ENCODE measurements at places on chromosomes 16 and 17.

- DNase-seq: peak; percentile 46
These were observed 100.1 kb downstream of the RAB11FIP4 start for GRCh38 chr17:31491376-31492131.

GRCh38 chr16:56950455-56950854 is 11.3 kb upstream of the CETP start:
- DNase-seq: no peak

- DNase-seq: no peak
These were observed 244.1 kb downstream of the PHKB start for GRCh38 chr16:47705266-47705665.

- no peak for DNase-seq
These were observed 10.9 kb upstream of the COL1A1 start for GRCh38 chr17:50212121-50212843.

DNA sequence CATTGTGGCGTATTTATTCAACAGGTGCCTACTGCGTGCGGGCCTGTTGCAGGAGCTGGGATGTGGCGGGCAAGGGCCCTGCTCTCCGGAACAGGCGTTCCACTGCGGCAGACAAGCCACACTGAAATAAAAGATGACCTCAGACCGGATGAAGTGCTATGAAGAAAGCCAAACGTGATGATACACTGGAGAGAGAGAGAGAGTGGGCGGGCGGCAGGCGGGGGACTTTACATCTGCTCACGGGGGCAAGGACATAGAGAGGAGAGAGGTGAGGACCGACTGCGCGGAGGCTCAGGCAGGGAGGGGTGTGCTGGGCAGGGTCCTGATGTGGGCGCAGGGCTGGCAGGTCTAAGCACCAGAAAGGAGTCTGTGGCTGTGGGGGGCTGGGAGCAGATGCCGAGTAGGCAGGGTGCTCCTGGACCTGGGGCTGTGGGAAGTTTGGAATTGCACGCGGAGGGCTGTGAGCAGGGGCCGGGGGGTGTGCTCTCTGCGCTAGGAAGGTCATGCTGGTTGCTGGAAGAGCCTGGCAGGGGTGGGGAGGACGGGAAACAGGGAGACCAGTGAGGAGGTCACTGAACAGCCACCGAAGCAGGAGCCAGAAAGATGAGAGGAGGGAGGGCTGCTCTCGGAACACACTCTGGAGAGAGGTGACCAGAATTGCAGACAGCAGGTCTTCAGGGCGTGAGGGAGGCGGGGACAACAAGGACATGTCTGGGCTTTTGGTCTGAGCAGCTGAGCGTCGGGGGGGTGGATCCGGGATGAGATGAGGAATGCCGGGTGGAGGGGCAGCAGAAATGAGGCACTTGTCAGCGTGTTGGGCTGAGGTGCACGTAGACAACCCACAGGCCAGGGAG is 9.9 kb downstream of the MXRA7 start:
- no peak for DNase-seq

- DNase-seq: no peak
These were observed at the start of gene CMTM2 for GRCh38 chr16:66578651-66579531. Gene CMTM2 (plus strand): TSS chr16:66579463. CDS start chr16:66579608, 145 bp downstream.

DNA sequence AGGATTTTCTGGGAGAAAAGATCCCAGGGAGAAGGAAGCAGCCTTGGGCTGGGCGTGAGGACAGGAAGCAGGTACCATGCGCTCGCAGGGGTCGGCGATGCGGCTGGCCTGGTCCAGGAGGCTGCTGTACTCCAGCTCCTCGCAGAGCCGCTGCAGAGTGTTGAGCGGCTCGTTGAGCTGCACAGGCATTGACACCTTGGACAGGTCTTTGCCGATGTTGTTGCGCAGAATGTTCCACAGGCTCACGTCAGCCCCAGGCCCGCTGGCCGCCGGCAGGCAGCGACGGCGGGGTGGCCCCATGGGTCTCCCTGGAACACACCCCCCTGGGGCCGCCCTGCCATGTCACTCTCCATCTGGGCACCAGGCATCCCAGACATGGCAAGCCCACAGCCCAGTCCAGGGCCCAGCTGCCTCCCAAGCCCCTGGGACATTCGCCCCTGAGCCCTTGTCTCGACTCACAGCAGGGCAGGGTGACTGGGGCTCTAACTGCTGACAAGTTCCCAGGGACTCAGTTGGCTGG is 8.0 kb downstream of the OSBPL7 start:
- DNase-seq: no peak

DNA sequence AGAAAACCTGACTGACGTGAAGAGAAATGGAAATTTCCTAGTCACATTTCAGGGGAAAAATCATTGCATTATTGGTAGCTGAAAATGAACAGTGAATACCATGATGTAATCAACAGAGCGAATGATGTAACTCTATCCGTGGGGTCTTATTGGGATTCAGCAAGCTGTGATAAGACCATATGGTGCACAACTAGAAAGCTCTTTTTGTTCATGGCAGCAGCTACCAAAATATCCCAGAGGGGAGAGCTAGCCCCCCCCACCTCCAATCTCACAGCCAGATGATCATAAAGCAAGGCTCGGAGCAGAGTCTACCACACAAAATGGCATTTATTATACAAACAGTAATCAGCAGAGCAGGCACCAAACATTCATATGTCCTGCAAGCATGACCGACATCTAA is 22.2 kb upstream of the DNAH17 start:
- no peak for DNase-seq

GRCh38 chr16:426115-426905 is 861 bp downstream of the RAB11FIP3 start:
- DNase-seq: peak; percentile 7

GRCh38 chr17:2780256-2780655 is 16.0 kb upstream of the RAP1GAP2 start:
- no peak for DNase-seq

- DNase-seq: no peak
These were observed 22.7 kb downstream of the MYO15B start for GRCh38 chr17:75610103-75610984.

- no peak for DNase-seq
These were observed 3.7 kb downstream of the VAMP2 start for GRCh38 chr17:8159032-8159400.

GRCh38 chr16:65120831-65121721 is 787 bp downstream of the CDH11 start:
- no peak for DNase-seq

DNA sequence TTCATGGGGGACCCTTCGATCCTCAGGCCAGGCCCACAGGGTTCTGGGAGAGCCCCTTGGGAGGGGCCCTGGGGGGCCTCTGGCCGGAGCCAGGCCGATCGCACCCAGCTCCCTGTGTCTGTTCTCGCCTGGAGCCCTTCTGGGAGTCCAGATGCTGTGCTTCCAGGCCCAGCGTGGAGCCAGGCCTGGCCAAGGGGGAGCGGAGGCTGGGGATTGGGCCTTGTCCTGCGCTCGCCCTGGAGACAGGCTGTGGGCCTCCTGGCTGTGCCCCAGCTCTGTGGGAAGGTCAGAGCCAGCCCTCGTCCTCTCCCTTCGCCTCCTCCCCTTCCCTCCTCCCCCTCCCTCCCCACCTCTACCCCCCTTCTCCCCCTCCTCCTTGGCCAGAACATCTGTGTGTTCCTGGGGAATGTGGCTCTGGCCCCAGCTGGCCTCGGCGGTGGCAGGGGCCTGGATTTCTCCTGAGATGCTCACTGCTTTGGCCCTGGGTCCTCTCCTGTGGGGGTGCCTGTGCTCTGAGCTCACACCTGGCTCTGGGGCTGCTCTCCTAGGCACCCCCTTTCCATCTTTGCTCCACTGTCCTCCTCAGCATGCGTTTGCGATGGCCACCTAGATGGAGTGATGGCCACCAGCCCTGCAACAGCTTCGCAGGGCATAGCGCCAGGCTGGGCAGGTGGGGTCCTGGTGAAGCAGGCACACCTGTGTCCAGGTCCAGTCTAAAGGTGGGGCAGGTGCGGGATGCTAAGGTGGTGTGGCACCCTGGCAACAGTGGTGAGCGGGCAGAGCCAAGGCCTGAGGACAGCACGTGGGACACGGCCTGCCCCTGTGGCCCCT is 90.6 kb upstream of the CIBAR2 start:
- no peak for DNase-seq

DNA sequence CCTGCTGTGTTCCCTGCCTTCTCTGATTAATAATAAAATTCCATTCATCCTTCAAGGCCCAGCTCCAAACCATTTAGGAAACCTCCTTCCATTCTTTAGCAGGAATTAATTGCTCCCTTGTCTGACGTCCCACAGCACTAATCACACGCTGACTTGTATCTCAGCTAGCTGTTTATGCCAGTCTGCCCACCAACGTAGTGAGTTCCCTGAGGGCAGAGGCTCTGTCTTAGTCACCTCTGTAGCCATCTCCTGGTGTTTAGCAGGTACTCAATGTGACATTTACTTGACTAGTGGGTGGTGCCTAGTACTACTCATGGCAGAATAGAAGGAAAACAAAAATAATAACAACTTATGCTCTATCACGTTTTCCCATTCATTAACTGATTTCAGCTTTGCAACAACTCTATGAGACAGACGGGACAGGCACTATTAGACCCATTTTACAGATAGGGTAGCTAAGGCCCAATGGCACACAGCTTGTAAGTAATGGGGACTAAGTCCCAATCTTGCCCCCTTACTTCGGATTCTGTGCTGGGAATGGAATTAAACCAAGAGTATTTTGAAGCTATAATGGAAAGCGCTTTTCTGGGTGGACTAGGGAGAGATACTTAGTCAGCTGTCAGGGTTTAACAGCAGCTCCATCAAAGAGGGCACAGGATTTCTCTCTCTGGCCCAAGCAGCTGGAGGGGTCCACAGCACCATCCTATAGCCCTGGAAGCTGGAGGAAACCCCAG is 931 bp upstream of the WIPF2 start:
- DNase-seq: no peak

DNA sequence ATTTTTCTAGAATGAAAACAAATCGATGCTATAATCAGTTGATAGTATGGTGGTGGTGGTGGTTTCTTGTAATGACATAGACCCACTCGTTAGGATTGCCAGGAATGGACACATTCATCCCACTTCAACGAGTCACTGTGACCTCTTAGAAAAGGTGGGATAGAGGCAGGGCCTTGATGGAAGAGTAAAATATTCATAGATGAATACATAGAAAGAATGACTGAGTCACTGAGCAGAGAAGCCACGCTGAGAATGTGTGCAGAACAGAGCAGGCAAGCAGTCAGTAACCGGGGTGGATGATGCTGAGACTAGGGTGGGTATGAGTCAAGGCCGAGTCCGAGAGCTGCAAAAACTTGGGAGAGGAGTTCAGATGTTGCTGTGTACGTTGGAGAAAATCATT is 129.9 kb downstream of the PITPNC1 start:
- DNase-seq: no peak

GRCh38 chr17:27413315-27413714 is 42.9 kb upstream of the KSR1 start:
- DNase-seq: peak; percentile 51

GRCh38 chr16:84501077-84501735 is 3.3 kb downstream of the MEAK7 start:
- DNase-seq: no peak

GRCh38 chr17:50206604-50207293 is 5.3 kb upstream of the COL1A1 start:
- no peak for DNase-seq

DNA sequence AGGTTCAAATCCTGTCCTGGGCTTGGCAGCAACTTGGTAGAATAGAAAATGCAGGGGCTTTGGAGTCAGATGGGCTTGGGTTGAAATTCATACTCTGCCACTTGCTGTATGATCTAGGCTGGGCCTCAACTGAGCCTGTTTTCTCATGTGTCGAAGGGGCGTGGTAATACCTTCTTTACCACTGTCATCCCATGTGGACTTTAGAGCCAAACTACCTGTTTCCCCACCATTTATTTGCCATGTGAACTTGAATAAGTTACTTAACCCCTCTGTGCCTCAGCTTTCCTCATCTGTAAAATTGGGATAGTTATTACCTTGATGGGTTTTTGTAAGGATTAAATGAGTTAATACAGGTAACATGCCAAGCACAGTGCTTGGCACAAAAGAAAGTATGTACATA is 106.0 kb downstream of the COPRS start:
- DNase-seq: no peak

DNA sequence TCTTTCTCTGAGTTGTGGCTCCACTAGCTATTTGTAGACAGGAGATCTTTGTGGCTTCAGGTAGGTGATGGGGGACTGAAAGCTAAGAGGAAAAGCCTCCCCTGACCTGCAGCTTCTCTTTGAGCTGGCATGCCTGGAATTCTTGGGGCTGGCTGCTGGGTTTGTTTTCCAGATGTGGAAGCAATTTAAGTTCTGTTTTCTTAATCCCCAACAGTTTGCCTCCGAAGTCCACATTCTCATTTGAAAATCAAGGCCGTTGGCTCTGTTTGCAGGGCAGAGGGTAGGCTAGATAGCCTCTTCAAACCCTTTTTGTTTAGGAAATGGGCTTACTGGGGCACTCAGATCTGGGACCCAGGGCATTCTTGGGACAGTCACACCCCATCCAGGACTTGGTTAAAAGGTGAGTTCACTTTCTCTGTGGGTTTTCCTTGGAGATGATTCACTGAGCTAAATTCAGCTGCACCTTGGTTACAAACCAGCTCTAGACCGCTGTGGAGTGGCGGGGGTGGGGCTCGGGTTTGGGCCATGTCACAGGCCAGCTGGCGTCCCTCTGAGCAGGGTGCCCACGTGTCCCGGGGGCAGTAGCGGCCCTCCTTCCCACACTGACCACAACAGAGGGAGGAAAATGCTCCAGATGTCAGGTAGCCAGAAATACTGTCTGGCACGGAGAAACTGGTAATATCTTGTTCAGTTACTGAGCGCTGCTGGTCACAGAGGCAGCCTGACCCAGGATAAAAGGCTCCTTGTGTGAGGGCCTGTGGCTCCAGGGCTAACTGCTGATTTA is 108.5 kb downstream of the RAB11FIP4 start:
- no peak for DNase-seq

DNA sequence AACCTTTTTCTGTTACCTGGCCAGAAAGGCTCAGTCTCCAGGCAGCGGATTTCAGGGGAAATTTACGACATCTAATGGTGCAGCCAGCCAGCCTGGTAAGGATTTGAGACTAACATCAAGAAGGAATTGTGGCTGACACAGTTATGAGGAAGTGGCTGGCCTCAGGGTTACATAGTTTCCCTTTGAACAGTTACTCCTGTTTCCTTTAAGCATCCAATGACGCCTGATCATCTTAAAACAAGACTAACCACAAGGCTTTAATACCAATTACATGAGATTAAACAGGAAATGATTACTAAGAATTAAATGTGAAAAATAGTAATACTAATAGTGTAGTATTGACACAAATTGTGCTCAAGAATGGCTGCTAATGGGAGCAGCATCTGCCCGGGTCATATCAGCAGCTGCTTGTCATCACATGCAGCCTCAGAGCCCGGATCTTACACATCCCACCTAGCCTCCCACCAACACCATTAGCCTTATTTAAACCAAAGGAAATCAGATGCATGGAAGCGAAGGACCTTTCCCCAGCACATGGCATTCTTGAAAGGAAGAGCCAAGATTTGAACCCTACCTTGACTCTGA is 431.8 kb downstream of the PMP22 start:
- peak; percentile 3 for DNase-seq

GRCh38 chr17:32871746-32872145 is 5.2 kb downstream of the MYO1D start:
- DNase-seq: peak; percentile 69

All from inflammatory macrophage treated with lipopolysaccharide for 1 hour (primary cell).